ENCODE measurements at places on chromosomes 6 and 20.

DNA sequence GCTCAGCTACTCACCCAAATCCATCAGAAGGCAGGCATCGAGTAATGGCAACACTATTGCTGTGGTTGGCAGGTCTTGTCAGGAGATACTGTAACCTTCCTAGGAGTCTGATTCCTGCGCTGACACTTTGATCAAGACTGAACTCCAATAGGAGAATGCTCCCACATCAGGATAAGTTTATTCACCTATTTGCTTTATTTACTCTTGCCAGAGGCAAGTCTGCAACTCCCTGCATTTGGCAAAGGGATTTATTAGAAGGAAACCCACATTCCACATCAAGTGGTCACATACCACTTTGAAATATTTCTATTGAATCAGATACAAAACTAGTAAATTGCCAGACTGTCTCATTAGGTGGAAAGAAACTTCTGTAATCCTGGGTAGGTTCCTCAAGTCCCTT lies 43.5 kb downstream of the ZFAND3 start:
- no peak for DNase-seq

DNA sequence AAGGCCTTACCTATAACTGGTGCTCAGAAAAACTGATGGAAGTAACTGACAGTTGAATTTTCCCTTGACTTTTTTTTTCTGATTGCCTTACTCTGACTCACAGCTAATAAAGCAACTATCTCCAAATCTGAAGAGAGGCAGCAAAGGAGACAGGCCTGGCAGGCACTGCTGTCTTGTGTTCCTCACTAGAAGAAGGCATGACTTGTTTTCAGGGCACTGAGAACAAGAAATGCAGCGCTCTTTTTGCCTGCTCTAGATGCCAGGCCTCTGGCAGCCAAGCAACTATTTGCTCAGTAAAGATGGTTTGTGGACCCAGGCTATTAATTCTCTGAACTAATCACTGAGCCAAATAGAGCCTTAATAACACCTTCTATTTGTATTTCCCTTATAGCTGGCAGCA lies 155.1 kb downstream of the PRDM13 start:
- peak; percentile 31 for DNase-seq

- no peak for DNase-seq
These were observed 104.0 kb upstream of the PRSS16 start for GRCh38 chr6:27143474-27144026.

DNA sequence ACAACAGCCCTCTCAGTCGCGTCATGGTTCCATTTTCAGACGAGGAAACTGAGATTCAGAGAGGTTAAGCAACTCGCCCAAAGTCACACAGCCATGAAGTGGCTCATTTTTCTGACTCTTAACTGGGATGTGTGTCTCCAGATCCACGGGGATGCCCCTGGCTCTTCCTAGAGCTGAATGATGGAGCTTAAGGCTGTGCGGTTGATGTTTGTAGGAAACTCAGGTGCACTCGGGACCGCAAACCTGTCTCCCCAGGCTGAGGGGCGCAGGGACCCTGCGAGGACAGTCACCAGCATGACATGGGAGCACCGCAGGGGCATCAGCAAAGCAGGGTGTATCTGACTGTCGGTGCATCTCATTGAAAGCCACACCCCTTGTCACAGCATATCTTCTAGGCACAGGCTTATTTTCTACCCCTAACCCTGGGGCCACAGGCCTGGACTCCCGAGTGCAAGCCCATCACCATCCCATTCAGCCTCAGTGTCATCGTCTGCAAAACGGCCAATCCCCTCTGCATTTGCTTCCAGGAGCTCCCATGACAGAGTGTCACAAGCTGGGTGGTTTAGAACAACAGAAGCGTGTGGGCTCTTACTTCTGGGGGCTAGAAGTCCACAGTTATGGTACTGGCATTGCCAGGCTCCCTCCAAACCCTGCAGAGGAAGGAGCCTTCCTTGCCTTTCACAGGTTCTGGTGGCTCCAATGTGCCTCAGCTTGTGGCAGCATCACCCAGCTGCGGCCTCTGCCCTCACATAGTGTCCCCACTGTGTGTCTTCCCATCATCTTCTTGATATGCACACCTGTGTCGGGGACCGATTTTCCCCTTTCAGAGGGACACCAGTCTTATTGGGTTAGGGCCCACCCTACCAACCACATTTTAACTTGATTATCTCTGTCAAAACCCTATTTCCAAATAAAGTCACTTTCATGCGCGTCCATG lies 9.9 kb upstream of the ARHGAP40 start:
- DNase-seq: no peak

GRCh38 chr6:20706238-20706938 lies 172.1 kb downstream of the CDKAL1 start:
- DNase-seq: peak; percentile 100

- DNase-seq: no peak
These were observed 585.4 kb downstream of the CDH26 start for GRCh38 chr20:60543598-60543997.

DNA sequence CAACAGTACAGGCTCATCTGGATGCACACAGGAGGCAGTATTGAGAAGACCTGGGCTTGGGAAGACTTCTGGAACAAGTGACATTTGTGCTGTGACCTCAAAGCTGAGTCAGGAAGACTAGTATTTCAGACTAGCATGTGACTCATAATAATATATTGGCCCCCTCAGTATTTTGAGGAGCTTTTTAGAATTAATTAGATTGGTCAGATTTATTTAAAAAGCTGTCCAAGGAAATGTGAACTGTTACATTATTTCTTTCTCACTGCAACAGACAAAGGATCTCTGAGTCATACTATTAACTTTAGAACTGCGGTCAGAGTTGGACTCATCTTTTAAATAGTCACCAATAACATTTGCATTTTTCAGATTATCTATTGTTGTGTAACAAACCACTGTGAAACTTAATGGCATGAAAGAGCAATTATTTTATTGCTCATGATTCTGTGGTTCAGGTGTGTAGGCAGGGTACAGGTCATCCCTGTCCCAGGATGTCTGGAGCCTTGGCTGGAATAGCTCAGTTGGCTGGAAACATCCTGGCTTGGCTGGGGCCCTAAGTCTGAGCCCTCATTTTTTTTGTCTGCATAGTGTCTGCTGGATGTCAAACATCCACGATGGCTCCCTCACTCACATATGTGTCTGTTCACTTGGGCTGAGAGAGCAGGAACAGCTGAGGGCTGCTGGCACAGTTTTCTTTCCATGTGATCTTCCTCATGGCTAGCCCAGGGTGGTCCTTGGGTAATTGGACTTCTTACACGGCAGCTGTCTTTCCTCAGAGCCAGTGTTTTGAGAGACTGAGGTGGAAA lies 46.9 kb downstream of the MAP3K4 start:
- peak; percentile 78 for DNase-seq

- DNase-seq: no peak
These were observed 172.5 kb downstream of the FOXA2 start for GRCh38 chr20:22411627-22412450.

DNA sequence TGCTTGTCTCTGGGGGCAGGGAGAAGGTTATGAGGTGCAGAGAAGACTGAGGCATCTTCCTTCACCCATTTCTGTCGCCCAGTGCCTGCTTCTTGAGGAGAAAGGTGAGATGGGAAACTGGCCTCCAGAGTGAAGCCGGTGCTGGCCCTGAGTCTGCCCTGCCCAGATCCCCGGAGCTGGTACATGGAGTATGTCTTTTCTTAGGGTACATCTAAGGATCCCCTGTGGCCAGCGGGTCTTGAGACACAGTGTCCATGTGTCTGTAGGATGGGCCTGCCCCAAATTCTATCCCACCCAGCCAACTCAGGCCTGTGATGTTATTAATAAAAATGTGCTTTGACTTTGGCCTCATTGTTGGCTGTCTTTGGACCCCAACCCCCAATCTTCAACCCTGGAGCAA lies 8.8 kb upstream of the BAK1 start:
- no peak for DNase-seq

GRCh38 chr6:14129575-14129974 lies 12.0 kb downstream of the CD83 start:
- peak; percentile 52 for DNase-seq

- no peak for DNase-seq
These were observed 246.7 kb downstream of the CD109 start for GRCh38 chr6:73942592-73943186.

DNA sequence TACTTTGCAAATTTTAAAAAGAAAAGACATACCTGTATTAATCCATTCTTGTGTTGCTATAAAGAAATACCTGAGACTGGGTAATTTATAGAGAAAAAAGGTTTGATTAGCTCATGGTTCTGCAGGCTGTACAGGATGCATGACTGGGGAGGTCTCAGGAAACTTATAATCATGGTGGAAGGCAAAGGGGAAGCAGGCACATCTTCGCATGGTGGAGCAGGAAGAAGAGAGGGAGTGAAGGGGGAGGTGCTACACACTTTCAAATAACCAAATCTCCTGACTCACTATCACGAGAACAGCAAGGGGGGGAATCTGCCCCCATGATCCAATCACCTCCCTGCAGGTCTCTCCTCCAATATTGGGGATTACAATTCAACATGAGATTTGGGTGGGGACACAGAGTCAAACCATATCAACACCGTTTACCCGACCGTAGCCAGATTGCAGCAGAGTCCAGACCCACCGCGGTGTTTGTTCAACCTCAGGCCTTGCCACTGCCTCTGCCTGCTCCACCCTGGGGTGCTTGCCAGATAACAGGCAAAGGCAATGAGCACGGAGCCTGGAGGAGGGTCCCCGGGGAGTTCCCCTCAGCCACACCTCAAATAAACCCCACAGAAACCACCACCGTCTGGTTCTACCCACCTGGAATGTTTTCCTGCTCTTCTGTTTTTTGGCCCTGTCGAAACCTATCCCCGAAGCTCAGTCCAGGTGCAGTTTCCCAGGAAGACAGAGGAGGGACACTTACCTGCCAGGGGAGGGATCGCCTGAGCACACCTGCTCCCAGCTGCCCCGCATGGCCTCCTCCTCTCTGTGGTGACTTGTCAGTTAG lies 142.2 kb upstream of the AFDN start:
- DNase-seq: no peak

DNA sequence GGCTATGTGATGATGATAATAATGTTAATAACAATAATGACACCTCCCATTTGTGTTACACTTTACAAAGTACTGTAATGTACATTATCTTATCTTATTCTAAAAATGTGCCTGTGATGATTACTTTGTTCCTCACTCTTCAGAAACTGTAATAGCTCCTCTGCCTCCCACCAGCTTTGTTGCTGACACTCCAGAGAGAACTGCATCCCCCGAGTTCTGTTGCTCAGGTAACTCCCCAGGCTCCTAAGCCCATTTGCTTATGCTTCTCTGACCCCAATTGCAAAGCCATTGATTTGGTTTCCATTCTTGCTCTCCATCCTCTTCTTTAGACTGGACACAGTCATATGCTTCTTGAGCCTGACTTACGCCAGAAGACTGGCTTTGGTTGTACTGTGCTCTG lies 319.7 kb downstream of the EPM2A start:
- DNase-seq: no peak

GRCh38 chr20:13274275-13274861 lies 53.3 kb downstream of the ISM1 start:
- DNase-seq: no peak

- DNase-seq: no peak
These were observed 59.6 kb upstream of the AFDN start for GRCh38 chr6:167766986-167767714.

DNA sequence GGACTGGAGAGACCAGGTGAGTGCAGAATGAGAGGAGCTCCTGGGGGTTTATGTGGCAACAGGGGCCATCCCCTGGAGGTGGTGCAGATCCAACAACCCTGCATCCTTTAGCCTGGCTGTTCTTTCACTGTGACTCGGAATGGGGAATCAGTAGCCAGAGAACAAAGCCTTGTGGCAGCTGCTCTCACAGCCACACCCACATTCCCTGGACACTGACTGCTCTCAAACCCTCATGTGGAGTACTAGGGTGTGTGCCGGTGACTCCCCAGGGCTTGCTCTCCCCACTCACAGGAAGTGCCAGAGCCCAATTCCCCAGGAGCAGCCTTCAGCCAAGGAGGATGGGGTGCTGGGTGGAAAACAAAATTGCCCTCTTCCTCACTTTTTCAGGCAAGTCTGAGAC lies 30.2 kb upstream of the GGTLC1 start:
- DNase-seq: no peak

GRCh38 chr20:17444091-17444490 lies 87.1 kb downstream of the BFSP1 start:
- no peak for DNase-seq

Measured in NCI-H446 treated with DMSO at 0.1 percent for 48 hours (cell line).